NCI-H1092 (cell line): ENCODE measurements at places on chromosomes 3 and 15.

GRCh38 chr3:86793786-86794185 is 197.2 kb downstream of the VGLL3 start:
- no peak for DNase-seq

DNA sequence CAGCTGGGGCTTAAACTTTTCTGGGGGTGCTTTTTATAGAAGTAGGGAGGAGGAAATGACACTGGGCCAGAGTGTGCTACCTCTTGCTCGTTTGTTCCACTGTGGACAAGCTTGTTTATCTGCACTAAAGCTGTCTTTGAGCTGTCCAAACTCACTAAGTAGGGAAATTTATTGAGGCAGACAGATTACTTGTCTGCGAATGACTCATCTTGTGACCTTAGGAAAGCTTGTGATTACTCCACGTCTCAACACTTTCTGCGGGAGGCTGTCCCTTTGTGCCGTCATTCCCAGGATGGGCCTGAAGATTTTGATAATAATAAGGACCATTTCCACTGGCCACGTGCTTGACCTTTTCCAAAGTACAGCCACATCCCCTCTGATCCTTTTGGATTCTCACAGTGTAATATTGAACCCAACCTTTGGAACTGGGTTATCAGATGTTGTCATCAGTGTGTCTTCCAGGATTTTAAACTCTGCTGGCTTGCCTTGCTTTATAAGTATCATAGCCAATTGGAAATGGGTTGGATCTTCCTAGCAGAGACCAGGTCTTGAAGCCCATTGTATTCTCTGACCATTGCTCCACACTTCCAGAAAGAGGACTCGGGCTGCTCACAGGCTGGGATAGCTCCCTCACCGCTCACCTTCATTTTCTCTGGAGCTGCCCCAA is 84.7 kb downstream of the AGBL1 start:
- DNase-seq: no peak

DNA sequence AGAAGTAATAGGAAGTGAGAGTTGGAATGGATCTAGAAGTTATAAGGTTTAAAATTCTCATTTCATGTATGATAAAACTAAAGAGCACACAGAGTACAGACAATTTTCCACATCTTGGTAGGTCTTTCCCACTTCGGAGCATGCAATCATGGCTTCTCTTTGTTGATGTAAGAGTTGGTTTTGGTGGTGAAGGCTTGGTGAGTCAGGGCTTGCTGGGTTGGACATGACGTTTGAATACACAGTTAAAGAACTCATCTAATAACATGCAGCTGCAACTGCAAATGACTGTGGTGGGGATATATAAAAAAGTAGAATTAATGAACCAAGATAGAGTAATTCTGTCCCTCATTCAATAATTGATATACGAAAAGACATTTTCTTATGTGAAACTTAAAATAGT is 39.5 kb upstream of the GRM7 start:
- no peak for DNase-seq

DNA sequence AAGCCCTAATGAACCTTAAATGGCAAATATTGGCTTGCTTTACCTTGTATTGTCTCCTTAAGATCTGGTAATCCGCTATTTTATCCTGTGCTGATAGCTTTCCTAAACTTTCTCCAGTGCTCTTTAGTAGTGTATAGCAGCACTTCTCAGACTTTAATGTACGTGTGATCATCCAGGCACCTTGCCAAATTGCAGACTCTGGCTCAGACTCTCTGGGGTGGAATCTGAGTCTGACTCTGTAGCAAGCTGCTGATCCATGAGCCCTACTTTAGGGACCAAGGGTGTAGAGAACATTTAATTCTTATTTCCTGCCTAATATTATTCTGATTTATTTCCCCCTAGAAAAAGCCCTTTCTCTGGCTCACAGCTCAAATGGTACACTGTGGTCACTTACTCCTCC is 518.8 kb upstream of the ZNF385D start:
- DNase-seq: no peak

GRCh38 chr3:129005526-129006303 is 4.6 kb downstream of the EFCC1 start:
- DNase-seq: peak; percentile 62

DNA sequence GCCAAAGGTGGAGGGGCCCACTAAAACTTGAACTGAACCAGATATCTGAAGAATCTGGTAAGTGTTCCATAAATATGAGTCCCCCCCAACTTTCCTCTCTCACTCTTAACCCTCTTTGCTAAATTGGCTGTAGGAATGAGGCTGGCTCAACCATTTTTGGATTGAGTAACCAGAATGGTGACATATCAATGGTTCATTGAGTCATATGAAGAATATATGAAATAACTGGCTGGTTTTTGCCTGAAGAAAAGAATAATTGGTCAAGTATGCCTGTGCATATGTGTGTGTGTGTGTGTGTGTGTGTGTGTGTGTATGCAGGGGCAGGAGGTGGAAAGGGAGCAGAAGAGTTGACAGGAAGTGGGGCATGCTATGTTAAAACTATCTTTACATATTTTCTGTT is 472.9 kb upstream of the THBS1 start:
- no peak for DNase-seq

DNA sequence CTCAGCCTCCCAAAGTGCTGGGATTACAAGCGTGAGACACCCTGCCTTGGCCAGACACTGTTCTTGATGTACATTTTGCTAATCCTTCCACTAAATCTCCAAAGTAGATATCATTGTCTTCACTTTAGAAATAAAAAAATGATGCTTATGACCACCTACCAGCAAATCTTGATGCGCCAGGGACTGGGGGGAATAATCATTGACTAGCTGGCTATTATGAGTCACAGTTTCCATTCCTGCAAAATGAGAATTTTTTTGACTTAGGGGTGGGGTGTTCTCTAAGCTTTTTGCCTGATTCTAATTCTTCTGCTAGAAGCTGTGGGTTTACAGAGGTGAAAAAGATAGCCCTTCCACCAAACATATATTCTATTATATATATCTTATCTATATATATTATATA is 17.1 kb upstream of the RFC4 start:
- DNase-seq: no peak

- no peak for DNase-seq
These were observed 144.8 kb upstream of the BHLHE40 start for GRCh38 chr3:4834403-4834866.

GRCh38 chr15:64263567-64263966 is 92.4 kb downstream of the CSNK1G1 start:
- DNase-seq: no peak

GRCh38 chr3:176663837-176664831 is 533.1 kb downstream of the TBL1XR1 start:
- peak; percentile 35 for DNase-seq

GRCh38 chr15:31265090-31265870 is 61.4 kb upstream of the KLF13 start:
- no peak for DNase-seq

DNA sequence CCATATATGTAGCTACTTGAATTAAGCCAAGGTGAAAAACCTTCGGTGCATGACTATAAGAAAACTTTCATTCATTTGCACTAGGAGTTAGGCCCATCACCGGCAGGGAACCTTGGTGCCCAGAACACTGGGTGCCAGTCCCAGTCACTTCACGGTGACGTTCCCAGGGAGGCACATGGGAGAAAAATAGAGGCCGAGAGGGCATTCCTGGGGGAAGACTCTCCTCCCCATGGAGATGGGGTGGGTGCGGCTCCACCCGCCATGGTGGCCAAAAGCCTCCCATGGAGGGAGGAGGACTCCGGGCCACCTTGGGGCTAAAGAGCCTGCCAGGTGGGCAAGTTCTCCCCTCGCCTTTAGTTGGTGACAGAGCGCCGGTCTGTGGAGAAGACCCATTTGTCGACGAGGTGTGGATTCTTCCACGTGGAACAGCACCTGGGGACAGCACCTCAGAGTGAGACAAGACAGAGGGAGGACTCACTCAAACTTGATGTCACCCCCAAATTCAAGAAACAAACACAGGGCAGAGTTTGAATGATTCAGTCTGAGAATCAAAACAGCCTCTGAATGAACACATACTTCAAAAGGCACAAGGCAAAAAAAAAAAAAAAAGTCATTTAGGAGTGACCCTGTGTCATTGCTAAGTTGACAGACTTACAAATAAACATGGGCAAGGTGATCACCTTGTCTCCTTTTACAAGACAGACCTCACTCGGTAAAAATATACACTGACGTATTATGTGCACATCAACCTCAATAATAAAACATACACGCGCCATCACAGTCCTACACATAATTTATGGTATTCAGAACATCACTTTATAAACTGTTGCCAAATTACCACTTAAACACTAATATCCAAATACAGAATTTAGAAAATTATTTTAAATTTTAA is 38.6 kb downstream of the ZXDC start:
- no peak for DNase-seq

- no peak for DNase-seq
These were observed 884 bp upstream of the KNL1 start for GRCh38 chr15:40593165-40593564.

GRCh38 chr3:37863949-37864822 is 2.5 kb downstream of the CTDSPL start:
- DNase-seq: no peak

DNA sequence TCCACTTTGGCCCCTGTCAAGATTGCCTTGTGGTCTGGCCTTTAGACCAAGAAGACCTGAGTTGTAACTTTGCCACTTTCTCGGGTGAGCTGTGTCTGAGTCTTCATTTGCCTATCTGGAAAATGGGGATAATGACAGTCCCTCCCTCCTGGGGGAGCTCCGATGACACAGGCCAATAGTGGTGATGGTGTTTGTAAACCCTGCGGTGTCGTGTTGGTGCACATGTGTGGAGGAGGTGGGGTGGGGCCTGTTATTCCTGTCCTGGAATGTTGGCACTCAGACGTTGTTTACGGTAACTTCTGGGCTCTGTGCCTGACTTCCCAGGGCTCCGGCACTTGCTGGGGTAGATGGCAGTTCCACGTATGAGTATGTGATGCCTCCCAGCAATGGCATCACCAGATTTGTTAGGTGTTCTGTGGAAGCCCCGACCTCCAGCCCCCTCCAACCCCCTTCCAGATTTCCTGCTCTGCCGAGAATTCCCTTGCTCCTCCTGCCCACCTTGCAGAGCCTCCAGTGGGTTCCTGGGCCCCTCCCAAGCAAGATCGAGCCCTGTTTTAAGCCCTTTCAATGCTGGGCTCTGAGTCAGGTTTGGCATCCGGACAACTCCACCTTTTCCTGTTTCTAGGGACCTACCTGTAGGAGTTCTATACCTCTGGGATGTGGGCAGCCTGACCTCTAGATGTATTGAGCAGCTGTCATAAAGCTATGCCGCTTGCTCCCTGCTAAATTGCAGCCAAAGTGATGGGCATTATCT is 31.4 kb downstream of the HRH1 start:
- no peak for DNase-seq

DNA sequence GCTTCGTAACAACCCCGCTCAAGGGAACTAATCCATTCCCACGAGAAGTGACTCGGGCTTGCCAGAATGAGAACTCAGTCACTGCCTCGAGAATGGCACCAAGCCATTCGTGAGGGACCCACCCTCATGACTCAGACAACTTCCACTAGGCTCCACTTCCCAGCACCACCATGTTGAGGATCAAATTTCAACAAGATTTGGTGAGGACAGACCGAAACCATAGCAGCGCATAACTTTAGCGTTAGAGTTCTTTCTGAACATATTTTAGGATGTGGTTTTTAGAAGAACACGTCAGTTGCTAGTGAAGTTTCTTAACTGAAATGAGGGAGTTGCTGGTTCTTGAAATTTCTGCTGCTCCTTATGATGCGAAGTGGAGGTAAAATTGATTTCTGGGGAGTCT is 13.5 kb downstream of the PTPRG start:
- DNase-seq: no peak

DNA sequence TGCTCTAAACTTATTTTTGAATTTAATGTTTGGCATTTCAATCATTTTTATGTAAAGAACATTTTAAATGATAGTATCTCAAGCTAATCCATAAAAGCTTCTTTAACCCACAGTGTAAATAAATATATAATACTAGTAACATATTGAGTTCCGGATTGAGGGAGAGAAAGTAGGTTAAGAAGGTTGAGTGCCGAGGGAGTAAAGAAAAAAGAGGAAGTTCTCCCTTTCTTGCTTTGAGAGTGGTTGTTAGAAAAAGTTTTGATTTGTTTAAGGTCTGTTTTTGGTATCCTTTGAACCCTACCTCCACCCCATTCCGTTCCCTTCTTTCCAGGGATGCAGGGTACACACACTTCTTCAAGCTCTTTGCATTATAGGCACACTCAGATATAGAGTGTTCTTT is 130.8 kb downstream of the VPS8 start:
- no peak for DNase-seq

DNA sequence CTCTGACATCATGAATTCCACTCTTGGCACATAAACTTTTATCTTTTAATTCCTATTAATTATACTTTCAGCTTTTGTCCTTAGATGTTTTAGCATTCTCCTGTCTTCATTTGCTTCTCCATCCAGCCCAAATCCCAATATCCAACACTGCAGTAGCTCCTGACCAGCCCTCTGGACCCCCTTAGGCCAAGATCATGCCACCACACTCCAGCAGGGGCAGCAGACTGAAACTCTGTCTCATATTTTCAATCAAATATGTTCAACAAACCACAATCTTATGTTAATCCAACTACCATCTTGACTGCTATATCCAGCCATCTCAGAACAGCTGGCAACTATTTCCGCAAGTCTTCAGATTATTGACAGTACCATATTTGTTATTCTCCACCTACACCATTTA is 315.8 kb upstream of the ROBO2 start:
- no peak for DNase-seq

- peak; percentile 32 for DNase-seq
These were observed 156.2 kb downstream of the FGF12 start for GRCh38 chr3:192570821-192571791.

GRCh38 chr3:71210257-71211007 is 373.1 kb downstream of the FOXP1 start:
- DNase-seq: no peak

- no peak for DNase-seq
These were observed 47.4 kb downstream of the TMEM266 start for GRCh38 chr15:76107169-76107568.

- DNase-seq: peak; percentile 43
These were observed 1.6 kb downstream of the NR2F2 start for GRCh38 chr15:96331945-96332636.

DNA sequence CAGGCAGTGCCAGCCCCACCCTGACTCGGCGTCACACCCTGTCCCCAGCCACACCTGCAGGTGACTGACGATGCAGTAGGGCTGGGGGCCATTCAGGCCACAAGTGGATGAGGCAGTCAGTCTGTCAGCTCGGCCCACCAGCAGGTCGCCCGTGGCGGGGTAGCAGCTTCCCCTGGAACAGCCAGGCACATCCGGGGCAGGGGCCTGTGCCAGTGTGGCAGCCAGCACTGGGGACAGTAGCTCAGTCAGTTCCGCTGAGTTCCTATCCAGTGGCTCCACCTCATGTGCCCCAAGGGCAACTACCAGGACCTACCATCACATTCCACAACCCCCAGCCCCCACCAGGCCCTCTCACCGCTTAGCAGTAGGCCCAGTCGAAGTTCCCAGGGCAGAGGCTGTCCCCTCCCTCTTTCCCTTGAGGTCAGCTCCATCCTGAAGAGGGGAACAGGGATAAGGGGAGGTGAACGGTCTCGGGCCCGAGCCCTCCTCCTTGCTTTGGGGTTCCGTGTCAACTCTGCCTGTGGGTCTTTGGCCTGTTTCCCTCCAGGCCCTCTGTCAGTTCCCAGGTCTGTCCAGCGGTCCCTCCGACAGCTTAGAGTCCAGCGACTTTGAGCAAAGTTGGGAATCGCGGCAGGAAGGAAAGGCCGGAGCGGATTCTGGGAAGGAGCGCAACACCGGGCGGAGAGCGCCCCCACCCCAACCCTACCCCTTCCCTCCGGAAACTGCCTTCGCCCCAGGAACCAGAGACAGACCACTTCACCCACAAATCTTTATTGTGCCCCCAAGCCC is at the start of gene LAMB2:
Gene LAMB2 (minus strand): TSS at position 614 of the 789 bp plus-strand sequence. CDS start 183 bp downstream, at position 431.
- no peak for DNase-seq
